ENCODE measurements at places on chromosomes 16 and 17. TPM values are rescaled to one million over a fixed set of nuclear protein-coding genes. Genes with fewer than 3 reads are reported as not detected.

GRCh38 chr17:64117981-64118979 is 11.7 kb downstream of the ERN1 start:
- DNase-seq, result no peak

- DNase-seq, result no peak
Measured at GRCh38 chr16:46899443-46900143, 15.4 kb downstream of the GPT2 start.

The TBC1D3H gene
- not detected for total RNA-seq

GRCh38 chr16:69039333-69039941 is 66.0 kb upstream of the HAS3 start:
- DNase-seq, result no peak

DNA sequence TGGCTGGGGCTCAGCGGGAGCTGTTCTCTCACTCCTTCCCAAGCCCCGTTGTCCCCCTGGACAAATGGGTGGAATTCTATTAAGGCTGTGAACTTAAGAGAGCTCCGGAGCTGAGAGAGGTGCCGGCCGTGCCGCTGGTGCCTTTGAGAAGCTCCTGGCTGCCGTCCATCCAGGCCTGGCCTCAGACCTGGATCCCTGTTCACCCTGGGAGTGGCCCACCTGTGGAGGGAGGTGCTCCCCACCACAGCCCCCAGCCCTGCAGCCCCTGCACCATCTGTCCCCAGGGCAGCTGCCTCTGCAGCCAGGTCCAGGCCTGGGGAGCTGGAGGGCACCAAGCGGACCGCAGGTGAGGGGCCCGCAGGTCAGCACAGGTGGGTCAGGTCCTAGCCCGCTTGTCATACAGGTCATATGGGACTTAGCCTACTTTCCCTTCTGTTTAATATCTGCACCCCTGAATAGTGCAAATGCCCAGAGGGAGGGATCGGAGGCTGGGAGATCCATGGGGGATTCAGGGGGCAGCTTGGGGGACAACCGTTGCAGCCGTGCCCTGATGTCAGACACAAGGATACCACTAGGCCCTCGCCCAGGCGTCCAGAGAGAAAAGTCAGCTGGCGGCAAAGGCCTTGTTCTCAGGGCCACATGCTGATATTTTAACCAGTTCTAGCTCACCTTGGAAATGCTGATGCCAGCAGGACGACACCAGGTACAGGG is 15.2 kb upstream of the METRNL start:
- DNase-seq, result no peak

- no peak for DNase-seq
Measured at GRCh38 chr17:4440690-4441686, 7.2 kb downstream of the SPNS3 start.

- DNase-seq, result no peak
Measured at GRCh38 chr17:17990282-17990681, 17.6 kb downstream of the DRC3 start.

- DNase-seq, result no peak
Measured at GRCh38 chr16:88202207-88202745, 180.5 kb upstream of the ZNF469 start.

DNA sequence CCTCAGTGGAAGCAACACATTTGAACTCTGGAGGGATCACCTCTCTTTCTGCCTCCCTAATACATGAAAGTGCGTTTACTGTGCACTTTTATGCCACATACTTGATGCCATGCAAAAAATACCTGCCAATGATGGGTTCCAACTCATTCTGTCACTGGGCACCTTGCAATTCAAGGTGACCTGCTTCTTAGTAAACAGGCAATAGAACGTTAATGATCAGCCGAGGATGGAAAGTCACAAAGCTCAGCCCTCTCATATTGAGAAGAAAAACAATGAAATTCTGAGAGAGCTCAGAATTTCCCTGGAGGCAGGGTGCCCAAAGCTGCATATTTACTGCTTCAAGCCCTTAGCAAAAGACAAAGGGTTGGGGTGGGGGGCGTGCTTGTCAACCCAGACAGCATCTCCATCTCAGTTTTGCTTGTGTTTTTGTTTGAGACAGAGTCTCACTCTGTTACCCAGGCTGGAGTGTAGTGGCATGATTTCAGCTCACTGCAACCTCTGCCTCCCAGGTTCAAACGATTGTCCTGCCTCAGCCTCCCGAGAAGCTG is 23.2 kb downstream of the LITAF start:
- DNase-seq, result no peak

The KCNH4 gene
- 0.41 TPM for total RNA-seq

The MSI2 gene
- total RNA-seq, result 31.0 TPM

The OR4D1 gene
- total RNA-seq, result under 0.01 TPM

DNA sequence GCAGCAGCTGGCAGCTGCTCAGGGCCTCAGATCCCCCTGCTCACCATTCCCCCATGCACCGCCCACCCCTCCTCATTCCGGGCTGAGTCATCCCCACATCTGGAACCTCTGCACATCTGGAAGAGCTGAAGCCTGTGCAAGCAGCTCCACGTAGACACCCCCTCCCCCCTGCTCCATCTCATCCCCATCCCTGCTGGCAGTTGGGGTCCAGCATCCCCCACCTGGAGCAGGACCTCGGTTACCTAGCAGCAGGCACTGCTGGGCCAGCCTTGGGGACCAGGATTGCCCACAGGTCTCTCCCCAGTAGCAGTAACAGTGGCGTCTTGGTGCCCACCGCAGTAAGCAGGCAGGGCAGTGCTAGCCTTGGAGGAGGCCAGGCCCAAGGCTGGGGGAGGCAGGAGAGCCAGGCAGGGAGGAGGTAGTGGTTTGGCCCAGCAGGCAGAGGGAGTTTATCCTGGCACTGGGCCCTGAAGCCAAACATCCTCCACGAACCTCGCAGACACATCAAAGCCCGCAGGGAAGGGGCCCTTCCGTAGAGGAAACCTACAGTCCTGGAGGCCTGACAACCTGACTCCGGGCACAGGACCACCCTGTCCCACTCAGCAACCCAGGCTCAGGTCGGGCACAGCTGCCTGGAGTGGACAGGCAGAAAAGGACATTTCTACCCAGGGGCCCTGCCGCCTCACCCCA is 7.7 kb upstream of the TMEM92 start:
- DNase-seq, result peak; percentile 42

GRCh38 chr17:68441070-68441770 is 16.1 kb downstream of the WIPI1 start:
- no peak for DNase-seq

GRCh38 chr16:84088695-84089395 is 27.9 kb downstream of the MBTPS1 start:
- no peak for DNase-seq

All from frontal cortex (tissue), 4 donors.